ENCODE measurements at places on chromosomes 12 and 14.

- no peak for DNase-seq
Measured at GRCh38 chr14:93960108-93960475, 16.3 kb downstream of the ASB2 start.

- DNase-seq = peak; percentile 61
Measured at GRCh38 chr12:132560364-132560613, 50.1 kb downstream of the LRCOL1 start.

GRCh38 chr12:1972856-1973317 is 31.4 kb downstream of the DCP1B start:
- no peak for DNase-seq

DNA sequence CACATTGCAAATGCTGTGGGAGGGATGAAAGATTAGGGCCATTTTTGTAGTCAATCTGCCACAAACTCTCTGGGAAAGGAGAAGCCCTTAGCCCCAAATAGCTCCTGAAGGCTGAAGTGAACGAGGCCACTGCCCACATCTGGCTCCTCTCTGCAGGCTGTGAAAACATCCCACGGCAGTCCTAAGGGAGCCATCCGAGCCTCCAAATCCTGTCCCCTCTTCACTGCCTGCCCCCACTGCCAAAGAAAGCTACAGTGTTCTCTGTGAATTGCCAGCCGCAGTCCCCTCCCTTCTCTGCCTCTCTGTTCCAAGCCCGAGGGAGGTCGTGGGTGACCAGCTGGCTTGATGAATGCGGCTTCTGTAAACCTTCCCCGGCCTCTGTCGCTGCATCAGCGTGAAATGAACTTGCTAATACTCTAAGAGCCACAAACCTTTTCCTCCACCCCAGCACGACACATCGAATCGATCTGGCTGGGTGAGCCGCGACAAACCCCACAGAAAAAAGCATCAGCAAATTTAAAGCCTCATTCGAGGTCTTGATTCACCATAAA is 180.7 kb upstream of the NRXN3 start:
- DNase-seq = no peak

Measured in RPMI8226 (cell line).